Brain microvascular endothelial cell (primary cell): ENCODE measurements at places on chromosomes 16 and 17.

GRCh38 chr17:39579318-39580081 is 28.2 kb downstream of the NEUROD2 start:
- no peak for DNase-seq

GRCh38 chr16:78642621-78643285 is 543.3 kb downstream of the WWOX start:
- no peak for DNase-seq

GRCh38 chr17:376936-377863 is 24.6 kb upstream of the RPH3AL start:
- DNase-seq = no peak

DNA sequence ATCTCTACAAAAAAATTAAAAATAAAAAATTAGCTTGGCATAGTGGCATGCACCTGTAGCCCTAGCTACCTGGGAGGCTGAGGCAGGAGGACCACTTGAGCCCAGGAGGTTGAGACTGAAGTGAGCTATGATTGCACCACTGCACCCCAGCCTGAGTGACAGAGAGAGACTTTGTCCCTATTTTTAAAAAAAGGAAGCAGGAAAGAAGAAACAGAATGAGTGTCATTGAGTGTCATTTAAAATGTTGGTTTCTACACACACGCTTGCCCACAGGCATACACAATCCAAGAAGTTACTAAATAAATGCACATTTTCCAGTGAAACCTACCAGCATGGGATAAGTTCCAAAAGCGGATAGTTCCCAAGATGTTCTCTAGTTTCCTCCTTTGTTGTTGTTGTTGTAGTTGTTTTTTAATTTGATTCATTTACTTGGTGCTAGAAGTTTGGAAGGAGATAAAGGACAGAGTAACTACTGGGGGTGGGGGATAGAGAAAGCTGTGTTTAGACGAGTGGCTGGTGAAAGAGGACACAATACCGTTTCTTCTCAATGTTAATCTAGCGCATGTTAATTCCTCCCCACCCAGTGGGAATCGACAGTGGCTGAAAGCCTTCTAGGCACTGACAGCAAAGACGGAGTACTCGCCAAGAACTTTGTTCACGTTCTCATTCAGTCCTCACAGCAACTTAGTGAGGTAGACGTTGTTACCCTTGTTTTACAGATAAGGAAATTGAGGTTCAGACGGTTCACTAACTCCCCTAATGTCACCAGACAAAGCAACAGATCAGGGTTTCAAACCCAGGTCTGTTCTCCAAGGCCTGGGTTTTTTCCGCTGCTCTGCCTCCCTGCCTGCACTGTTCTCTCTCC is 17.3 kb downstream of the MRPS23 start:
- no peak for DNase-seq

GRCh38 chr16:70800781-70801480 is at the start of gene VAC14:
TSS of gene VAC14 (minus strand) at chr16:70801158. CDS start at chr16:70800900, 258 bp downstream.
- peak; percentile 86 for DNase-seq

DNA sequence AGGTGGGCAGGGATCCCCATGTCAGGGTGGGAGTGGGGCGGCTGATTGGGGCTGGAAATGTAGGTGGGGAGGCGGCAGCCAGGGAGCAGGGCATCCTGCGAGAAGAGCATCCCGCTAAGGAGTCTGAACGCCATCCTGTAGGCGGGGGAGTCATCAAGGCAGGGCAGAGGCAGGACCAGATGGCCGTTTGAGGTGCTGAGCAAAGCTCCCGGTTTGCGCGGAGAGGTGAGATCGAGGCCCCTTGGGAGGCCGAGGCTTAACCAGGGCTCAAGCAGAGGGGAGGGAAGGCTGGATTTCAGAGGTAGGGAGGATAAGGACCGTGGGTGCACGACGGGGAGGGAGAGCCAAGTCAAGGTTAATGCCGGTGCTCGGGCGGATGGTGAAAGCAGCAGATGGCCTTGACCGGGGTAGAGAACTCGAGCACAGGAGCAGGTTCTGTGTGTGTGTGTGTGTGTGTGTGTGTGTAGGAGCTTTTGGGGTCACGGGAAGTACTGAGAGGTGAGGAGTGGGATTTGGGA is 472 bp upstream of the NME2 start:
- DNase-seq = no peak

DNA sequence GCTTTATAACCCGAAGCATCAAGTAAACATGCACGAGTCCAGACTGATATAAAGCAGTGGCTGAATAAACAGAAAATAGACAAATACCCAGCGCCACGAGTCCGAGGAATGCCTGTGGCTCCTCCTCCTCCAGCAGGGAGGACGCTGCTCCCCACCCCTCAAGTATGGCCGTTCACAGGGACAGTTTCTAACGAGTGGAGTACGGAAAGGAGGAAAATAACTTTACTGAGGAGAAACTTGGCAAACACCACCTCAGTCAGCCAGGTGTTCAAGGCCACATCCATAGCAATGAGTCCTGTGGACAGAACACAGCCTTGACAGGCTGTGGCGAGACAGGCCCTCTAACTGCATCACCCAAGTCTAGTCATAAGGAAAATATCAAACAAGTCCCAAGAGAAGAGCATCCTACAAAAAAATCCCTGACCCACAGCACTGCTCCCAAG is 9.2 kb downstream of the ZDHHC7 start:
- DNase-seq = peak; percentile 38

- DNase-seq = no peak
Measured at GRCh38 chr17:21028192-21028591, 14.6 kb downstream of the USP22 start.

GRCh38 chr17:34820248-34820801 is 140.9 kb downstream of the CCT6B start:
- DNase-seq = no peak

DNA sequence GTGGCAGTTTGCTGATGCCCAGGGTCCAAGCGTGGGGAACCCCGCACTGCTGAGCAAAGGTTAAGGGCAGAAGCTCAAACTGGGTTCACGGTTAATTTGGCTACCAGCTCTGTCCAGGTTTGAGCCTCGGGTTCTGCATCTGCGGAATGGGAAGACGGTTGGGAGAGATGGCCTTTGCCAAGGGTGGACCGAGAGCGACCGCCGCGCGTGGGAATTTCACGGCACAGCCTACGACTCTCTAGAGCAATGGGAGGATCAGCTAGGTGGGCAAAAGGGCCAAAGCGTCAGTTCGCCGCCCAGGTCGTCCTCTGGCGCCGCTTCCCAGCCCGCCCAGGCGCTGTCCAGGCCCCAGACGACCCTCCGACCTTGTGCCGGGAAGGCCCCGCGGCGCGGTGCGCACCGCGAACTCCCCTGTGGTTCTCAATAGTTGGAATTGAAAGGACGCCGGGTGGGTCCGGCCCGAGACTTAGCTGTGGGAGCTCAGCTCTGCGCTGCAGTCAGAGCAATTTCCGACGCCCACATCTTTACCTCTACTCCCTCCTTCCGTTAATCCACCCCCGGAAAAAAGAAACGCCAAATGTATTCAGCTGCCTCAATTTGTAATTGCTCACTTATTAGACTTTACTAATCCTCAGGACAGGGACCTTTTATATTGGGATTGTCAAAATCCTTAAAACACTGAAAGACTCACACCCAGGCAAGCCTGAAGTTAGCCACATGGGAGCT is 2.5 kb upstream of the HS3ST3B1 start:
- no peak for DNase-seq

GRCh38 chr17:71441098-71441497 is 679.7 kb upstream of the SOX9 start:
- DNase-seq = peak; percentile 92

DNA sequence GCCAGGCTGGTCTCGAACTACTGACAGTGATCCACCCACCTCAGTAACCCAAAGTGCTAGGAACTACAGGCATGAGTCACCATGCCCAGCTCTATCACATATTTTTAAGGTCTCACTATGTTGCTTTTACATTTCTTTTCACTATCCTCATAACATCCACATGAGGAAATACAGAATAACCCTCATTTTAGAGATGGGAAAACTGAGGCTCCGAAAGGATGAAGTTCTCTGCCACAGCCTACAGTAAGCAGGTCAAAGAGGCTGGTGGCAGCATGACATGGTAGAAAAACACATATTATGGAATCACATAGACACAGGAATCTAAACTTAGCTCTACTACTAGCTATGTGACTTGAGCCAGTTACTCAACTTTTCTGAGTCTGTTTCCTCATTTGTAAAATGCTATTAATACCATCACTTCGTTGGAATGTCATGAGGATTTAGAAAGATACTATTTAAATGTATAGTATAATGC is 32.2 kb downstream of the APPBP2 start:
- DNase-seq = peak; percentile 6

DNA sequence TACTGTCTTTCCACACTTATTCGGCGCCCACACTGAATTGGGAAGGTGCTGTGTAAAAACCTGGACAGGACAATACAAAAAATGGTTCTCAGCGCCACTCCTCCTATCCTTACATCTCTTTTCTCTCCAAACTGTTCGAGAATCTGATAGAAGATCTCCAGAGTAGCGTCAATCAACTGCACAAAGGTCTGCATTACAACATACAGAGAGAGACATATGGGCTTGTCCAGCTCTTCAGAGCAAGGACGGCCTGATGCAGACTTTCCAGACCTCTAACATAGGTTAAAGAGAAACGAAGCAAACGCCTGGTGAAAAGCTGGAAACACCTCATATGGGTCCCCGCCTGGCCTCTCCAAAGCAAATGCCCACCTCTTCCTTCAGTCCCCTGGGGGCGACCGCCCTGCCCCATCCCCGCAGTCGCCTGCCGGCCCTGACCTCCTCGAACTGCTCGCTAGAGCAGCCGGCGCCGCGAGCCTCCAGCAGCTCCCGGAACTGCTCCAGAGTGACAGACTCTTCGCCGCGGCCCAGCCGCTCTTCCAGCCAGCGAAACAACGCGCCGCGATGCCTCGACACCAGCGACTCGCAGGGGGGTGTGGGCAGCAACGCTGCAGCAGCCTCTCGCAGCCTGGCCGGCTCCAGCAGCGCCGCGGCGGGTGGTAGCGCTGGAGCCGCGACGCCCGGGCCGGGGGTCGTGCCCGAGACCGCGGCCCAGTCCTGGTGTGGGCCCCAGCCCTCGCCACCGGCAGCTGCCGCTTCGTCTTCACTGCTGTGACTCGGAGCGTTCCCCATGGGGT is 526 bp downstream of the ZZEF1 start:
- DNase-seq = peak; percentile 18

DNA sequence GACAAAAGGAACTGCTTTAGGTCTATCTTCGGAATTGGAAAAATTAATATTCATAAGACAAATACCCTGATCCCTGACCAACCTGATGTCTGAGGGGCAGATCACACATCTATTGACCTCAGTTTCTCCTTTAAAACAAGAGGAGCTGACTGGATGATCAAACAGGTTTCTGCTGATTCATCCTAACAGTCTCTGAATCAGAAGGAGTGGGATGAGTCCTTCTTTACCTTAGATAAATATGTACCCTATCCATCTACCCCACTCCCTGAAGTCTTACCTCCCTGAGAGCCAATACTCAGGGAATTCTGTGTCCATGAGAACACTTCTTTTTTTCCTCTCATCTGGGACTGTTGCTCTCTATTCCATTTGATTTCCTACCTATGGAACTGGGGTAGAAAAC is 80.3 kb upstream of the CRHR1 start:
- no peak for DNase-seq

DNA sequence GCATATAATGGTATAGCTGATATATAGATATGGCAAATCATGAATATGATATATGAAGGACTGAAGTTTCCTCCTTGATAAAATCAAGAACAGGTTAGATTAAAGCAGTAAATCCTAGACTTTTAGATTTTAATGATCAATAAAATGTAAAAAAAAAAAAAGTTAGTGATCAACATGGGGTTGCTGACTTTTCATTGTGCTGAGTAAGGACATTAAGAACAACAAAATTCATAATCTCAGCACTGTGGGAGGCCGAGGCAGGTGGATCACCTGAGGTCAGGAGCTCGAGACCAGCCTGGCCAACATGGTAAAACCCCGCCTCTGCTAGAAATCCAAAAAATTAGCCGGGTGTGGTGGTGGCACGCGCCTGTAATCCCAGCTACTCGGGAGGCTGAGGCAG is 10.4 kb upstream of the CHD3 start:
- DNase-seq = no peak

GRCh38 chr16:75226550-75227360 is 8.0 kb downstream of the CTRB1 start:
- DNase-seq = no peak

GRCh38 chr17:39153599-39154051 is 2.2 kb upstream of the PLXDC1 start:
- DNase-seq = peak; percentile 86

DNA sequence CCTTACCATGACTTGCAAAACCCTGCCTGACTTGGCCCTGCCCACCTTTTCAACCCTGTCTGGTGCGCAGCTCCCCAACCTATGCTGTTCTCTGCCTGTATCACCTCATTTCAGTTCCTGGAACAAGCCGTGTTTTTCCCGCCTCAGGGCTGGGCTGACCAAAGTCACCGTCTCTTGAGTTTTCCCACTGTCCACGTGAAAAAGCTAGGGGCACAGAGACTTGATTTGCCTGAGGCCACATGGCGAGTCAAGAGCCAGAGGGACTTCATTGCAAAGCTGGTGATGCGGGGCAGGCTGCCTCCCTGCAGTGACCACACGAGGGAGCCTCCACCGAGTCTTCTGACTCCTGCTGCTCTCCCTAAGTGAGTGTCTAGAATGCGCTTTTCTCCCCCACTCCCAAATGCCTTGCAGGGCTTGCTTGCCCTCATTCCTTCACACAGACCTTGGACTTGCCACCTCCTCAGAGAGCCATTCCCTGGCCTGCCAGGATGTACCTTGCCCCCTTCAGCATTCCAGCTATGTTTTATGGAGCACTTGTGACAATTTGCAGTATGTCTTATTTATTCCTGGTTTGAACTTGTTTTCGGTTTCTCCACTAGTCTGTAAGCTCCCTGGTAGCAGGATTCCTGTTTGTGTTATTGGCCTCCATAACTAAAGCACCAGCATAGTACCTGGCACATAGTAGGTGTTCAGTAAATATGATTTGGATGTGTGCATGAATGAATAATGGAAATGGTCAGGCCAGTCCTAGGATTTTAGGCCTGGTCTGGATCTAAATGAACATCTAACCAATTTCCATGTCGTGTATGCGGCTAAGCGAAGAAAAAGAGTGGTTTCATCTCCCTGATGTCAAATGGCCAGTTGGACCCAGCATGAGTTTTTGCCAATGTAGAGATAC is 252.3 kb downstream of the SNX29 start:
- DNase-seq = peak; percentile 57

GRCh38 chr16:50809561-50809960 is 67.7 kb downstream of the CYLD start:
- no peak for DNase-seq

DNA sequence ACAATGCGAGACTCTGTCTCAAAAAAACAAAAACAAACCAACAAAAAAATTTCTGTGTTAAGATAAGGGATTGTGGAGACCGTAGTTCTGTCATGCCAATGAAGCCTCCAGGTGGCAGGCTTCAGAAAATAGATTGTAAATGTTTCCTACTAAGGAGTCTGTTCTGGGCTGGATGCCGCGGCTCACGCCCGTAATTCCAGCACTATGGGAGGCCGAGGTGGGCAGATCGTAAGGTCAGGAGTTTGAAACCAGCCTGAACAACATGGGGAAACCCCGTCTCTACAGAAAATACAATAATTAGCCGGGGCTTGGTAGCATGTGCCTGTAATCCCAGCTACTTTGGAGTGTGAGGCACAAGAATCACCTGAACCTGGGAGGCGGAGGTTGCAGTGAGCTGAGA is 4.4 kb upstream of the SNX29 start:
- no peak for DNase-seq
